ENCODE measurements at places on chromosomes 4 and X. TPM values are rescaled to one million over a fixed set of nuclear protein-coding genes. Genes with fewer than 3 reads are reported as not detected.

The GAGE12J gene
- not detected for total RNA-seq

The SHROOM3 gene
- total RNA-seq = 19.5 TPM

The PNCK gene
- not detected for total RNA-seq

The MTNR1A gene
- not detected for total RNA-seq

The ANKRD17 gene
- total RNA-seq = 77.2 TPM

The MMAA gene
- 5.2 TPM for total RNA-seq

The PSAPL1 gene
- total RNA-seq = not detected

The KIF4A gene
- 19.0 TPM for total RNA-seq

The SPP1 gene
- total RNA-seq = 0.18 TPM

The ATP2B3 gene
- under 0.01 TPM for total RNA-seq

The MAOB gene
- 0.36 TPM for total RNA-seq

The DSPP gene
- not detected for total RNA-seq

The SYP gene
- total RNA-seq = not detected

The DNAAF6 gene
- total RNA-seq = not detected

The GAGE13 gene
- total RNA-seq = not detected

The NHS gene
- total RNA-seq = 0.90 TPM

The SSX2 gene
- total RNA-seq = not detected

The TEX13D gene
- total RNA-seq = not detected

The TENM3 gene
- total RNA-seq = 173 TPM

The TMSB15C gene
- 5.8 TPM for total RNA-seq

The CXCL6 gene
- total RNA-seq = not detected

The BMX gene
- not detected for total RNA-seq

The OTC gene
- not detected for total RNA-seq

The RAB39B gene
- 0.56 TPM for total RNA-seq

The UXT gene
- 128 TPM for total RNA-seq

The ADH1C gene
- not detected for total RNA-seq

The RBM47 gene
- total RNA-seq = 0.83 TPM

The PARM1 gene
- total RNA-seq = under 0.01 TPM

The CXCL3 gene
- not detected for total RNA-seq

The RAB9A gene
- total RNA-seq = 15.8 TPM

The SPATA4 gene
- 0.28 TPM for total RNA-seq

The CXCL1 gene
- total RNA-seq = not detected

The SPANXA2 gene
- total RNA-seq = not detected

The TNIP3 gene
- total RNA-seq = 0.28 TPM

The SLC49A3 gene
- total RNA-seq = under 0.01 TPM

The PRSS12 gene
- total RNA-seq = 62.2 TPM

The ERCC6L gene
- 5.4 TPM for total RNA-seq

The ATRX gene
- 96.1 TPM for total RNA-seq

The ZFYVE28 gene
- 0.56 TPM for total RNA-seq

The PAK3 gene
- total RNA-seq = 0.56 TPM

The YTHDC1 gene
- total RNA-seq = 31.9 TPM

The PRDM8 gene
- 5.7 TPM for total RNA-seq

The PNMA6F gene
- not detected for total RNA-seq

The NSUN7 gene
- not detected for total RNA-seq

Measured in IMR-90 (cell line).